ENCODE measurements at places on chromosomes 13 and 19. TPM values are rescaled to one million over a fixed set of nuclear protein-coding genes. Genes with fewer than 3 reads are reported as not detected.

- DNase-seq, result no peak
- H3K27ac ChIP-seq, result no peak overlapping the region
- H3K4me1 ChIP-seq, result peaks cover 10% of the 10 kb centered on the region
- H3K4me3 ChIP-seq, result no peak overlapping the region
- H3K27me3 ChIP-seq, result peaks cover 12% of the 10 kb centered on the region
Observed at GRCh38 chr13:52399708-52400107, 6.3 kb downstream of the THSD1 start.

GRCh38 chr13:62176051-62176450 is 760.4 kb upstream of the PCDH20 start:
- no peak overlapping the region for H3K4me3 ChIP-seq
- no peak for DNase-seq
- H3K4me1 ChIP-seq, result no peaks in the 10 kb centered on the region
- no peaks in the 10 kb centered on the region for H3K36me3 ChIP-seq
- no peak overlapping the region for H3K27ac ChIP-seq

The BLVRB gene
- 6.2 TPM for total RNA-seq

- H3K4me3 ChIP-seq, result no peak overlapping the region
- H3K27ac ChIP-seq, result no peak overlapping the region
- no peaks in the 10 kb centered on the region for H3K36me3 ChIP-seq
- DNase-seq, result no peak
Observed at GRCh38 chr13:94309576-94309975, 169.9 kb downstream of the DCT start.

- no peaks in the 10 kb centered on the region for H3K4me1 ChIP-seq
- H3K4me3 ChIP-seq, result no peak overlapping the region
- H3K36me3 ChIP-seq, result no peaks in the 10 kb centered on the region
- H3K27me3 ChIP-seq, result no peaks in the 10 kb centered on the region
- DNase-seq, result no peak
Observed at GRCh38 chr13:35387682-35388250, 88.7 kb downstream of the MAB21L1 start.

The ZNF763 gene
- 3.2 TPM for total RNA-seq

Measured in CD4-positive, CD25-positive, alpha-beta regulatory T cell (primary cell).